T-cell (primary cell): ENCODE measurements at places on chromosomes 12 and 14.

DNA sequence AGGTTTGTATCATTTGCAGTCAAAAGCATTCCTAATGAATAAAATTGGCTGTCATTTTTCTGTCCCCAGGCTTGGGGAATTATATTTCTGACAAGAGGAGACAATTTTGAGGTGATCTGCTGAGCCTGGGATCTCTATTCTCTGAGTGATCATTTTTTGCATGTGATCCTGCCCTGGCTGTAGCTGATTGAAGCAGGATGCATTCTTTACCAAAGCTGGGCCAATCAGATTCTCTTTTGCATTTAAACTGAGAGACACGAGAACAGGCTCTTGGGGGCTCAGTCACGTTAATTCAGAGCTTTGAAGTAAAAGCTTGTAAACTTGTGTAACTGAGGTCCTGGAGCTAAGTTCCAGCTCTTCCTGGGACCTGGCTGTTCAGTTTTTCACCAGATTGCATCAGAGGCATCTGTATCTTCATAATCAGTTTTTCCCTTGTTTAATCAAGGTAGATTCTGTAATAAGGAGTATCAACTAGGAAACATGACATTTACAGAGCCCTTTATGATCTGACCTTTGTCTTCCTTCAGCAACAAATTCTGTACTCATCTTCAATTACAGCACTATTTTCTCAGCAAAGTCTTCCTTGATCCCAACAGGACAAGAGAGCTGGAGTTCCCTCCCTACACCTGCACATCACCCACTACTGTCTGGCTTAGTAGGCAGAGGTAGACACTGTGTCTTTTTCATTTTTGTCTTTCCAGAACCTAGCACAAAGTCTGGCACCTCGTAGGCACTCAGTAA, 35.0 kb upstream of the MANSC4 start:
- DNase-seq = no peak

GRCh38 chr12:78210894-78211302, 380.2 kb downstream of the NAV3 start:
- no peak for DNase-seq

DNA sequence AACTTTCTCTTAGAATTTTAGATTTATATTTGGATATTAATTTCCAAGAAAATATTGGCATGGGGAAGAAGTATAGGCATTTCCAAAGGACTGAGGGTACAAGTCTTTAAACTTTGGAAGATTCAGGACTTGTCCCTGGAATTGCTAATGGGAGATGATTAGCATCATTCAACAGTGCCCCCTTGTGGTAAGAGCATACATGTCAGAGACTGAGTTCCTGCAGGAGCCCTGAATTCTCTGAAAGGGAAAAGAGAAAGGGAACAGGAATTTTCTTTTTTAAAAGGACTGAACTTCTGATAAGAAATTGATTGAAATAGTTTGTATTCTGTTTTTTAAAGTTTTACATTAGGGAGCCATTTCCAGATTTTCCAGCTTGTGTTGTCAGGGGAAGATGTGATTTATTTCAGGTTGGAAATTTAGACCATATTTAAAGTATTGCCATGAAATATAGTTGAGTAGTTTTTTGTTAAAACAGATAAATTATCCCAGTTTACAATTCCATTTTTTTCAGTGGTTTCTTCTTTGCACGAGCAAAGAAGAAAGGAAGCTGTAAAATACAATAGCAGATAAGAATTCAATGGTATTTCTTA, 44.0 kb upstream of the REP15 start:
- no peak for DNase-seq

GRCh38 chr12:120847814-120848213, 56.3 kb downstream of the SPPL3 start:
- no peak for DNase-seq

GRCh38 chr14:96710060-96710666, 87.0 kb upstream of the VRK1 start:
- DNase-seq = no peak

GRCh38 chr12:121166356-121166755, 33.7 kb downstream of the P2RX7 start:
- no peak for DNase-seq

DNA sequence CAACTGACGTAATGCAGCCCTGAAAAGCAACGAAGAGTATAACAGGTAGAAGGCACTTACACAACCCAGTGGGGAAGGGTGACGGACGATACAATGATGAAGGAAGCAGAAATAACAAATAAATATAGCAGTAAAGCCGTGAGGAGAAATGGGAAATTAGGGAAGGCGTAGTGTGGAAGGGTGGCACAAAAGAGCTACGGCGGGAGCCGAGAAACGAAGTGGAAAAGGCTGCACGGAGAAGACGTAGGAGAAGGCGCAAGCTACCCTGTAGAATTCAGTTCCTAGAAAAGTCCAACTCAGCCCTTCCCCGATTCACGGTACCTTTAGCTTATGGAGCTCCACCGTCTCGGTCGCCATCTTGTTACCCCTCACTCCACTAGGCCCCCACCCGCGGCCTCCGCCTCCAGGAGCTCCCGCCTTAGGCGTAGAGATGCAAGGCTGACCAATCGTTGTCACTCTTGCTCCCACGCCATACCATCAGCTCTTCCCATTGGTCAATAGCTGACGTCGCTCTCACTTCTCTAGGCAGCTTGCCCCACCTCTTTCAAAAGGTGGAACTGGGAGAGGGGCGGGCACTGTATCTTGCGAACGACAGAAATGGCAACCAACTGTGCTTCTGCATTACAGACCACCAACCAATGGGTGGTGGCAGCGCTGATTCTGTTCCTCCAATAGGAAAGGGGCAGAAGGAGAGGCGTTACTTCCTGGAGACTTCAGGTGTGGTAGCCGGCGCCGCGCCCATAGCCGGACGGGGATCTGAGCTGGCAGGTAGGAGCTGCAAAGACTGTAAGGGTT, at the start of the genes ORMDL2 and SARNP:
Gene ORMDL2 (plus strand): TSS at position 697 of the 795 bp plus-strand sequence. CDS start 959 bp downstream, outside the sequence.
Gene SARNP (minus strand): TSS at position 380 of the 795 bp plus-strand sequence. CDS start 23 bp downstream, at position 357.
- peak; percentile 97 for DNase-seq

DNA sequence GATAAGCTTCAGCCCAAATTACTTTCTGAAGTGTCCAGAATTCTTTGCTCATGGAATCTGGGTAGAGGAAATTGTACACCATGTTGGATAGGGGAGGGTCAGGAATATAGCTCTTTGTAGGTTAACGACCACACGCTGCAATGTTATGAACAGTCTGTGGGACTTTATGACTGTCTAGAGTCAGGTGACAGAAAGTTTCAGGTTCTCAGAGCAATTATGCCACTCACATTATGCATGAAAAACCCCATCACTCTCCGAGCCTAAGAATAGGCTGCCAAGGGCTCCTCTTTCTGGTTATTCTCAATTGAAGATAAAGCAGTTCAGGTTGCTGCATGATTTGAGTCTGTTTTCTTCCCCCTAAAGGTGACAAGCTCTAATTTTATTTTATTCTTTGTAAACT, 430.9 kb downstream of the ATP23 start:
- DNase-seq = no peak

DNA sequence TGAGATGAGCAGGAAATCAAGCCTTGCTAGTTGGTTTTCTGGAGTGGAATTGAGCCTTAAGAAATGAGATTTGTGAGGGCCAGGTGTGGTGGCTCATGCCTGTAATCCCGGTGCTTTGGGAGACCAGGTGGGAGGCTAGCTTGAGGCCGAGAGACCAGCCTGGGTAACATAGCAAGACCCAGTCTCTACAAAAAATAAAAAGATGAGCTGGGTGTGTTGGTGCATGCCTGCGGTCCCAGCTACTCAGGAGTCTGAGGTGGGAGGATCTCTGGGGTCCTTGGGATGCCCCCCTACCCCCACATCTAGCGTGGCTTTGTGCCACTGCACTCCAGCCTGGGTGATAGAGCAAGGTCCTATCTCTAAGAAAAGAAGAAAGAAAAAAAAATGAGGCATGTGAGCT, 104.2 kb upstream of the RTL1 start:
- DNase-seq = no peak

DNA sequence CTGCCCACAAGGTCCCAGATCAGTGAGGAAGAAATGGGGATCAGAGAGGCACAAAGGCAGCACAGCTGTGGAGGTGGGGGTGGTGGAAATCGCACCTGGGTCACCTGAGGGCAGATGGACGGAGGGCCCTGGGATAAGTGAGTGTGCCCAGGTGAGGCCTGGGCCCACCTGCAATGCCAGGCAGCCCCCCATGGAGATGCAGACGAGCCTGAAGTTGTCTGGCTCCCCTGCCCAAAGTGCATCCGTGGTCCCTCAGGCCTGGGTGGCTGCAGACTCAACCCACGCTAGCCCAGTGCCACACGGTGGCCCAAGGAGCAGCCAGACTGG, 84.9 kb downstream of the NCOR2 start:
- no peak for DNase-seq

DNA sequence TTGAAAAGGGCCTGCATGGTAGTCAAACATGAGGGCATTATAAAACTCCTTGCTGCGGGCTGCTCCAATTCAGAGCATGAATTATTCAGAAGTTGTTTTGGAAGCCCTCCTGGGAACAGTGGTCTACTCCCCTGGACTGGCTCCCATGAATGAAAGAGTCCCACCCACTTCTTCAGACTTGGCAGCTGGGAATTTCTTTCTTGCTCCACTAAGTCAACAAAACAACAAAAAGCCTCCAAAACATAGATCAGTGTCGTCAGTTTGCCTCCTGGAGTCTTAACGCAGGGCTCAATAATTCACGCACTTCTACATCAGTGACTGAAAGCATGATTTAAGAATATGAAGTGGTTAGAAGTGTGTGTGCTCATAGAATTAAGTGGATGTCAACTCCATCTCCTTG, 37.9 kb downstream of the AKAP6 start:
- no peak for DNase-seq

DNA sequence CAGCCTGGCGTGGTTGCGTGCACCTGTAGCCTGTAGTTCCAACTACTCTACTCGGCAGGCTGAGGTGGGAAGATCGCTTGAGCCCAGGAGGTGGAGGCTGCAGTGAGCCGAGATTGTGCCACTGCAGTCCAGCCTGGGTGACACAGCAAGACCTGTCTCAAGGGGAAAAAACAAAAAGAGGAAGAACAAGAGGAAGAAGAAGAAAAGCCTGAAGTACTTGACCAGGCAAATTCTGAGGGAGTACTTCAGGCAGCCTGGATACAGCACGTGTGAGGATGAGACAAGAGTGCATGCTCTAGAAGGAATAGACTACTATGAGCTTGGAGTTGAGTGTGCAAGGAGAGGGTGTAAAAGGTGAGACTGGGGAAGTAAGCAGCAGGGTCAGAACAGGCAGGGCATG, 1.8 kb downstream of the GDF3 start:
- DNase-seq = no peak

DNA sequence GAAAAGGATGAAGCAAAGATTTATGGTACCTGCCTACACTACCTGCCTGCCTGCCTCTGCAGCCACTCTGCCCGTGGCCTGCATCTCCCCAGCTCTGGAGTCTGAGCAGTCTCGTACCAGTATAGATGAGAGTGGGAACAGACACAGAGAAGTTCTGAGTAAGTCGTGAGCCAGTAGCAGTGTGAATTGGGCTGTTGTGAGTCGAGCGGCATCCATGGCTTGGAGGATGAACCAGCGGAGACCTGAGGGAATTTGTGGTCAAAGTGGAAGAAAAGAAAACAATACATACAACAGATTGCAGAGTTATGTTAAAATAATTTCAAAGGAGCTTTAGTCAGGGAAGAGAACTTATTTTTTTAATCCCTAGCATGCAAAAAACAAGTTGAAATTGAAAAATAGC, 25.3 kb downstream of the C2CD5 start:
- DNase-seq = no peak

- no peak for DNase-seq
Observed at GRCh38 chr12:130162267-130162666, at the start of gene FZD10. Gene FZD10, plus strand, starts transcription at chr12:130162464. Its CDS starts 479 bp downstream, at chr12:130162943.

GRCh38 chr14:68460541-68460940, 332.3 kb downstream of the ZFP36L1 start:
- no peak for DNase-seq

DNA sequence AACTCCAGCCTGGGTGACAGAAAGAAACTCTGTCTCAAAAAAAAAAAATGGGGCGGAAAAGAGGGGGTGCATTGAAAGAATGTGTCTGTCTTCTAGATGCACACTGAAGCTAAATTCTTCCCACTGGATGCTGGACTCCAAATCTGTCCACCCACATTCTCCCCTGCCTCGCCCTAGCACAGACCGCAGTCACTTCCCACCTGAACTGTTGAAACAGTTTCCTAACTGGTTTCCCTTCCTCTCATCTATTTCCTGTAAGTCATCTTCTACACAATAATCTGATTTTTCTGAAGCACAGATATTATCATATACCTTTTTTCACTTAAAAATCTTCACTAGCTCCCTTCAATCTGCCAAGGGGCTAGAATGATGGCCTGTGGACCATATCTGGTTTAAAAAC, 1.5 kb upstream of the HCAR1 start:
- DNase-seq = no peak

- DNase-seq = no peak
Observed at GRCh38 chr14:70265422-70265821, 76.7 kb upstream of the SLC8A3 start.

DNA sequence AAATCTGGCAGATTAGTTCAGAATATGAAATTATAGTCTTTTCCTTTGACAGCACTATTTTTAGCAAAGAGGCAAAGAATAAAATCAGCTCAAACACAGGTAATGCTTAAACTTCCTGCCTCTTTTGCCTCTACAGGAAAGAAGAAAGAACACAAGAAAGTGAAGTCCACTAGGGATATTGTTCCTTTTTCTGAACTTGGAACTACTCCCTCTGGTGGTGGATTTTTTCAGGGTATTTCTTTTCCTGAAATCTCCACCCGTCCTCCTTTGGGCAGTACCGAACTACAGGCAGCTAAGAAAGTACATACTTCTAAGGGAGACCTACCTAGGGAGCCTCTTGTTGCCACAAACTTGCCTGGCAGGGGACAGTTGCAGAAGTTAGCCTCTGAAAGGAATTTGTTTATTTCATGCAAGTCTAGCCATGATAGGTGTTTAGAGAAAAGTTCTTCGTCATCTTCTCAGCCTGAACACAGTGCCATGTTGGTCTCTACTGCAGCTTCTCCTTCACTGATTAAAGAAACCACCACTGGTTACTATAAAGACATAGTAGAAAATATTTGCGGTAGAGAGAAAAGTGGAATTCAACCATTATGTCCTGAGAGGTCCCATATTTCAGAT, 17.4 kb downstream of the TMPO start:
- peak; percentile 9 for DNase-seq

DNA sequence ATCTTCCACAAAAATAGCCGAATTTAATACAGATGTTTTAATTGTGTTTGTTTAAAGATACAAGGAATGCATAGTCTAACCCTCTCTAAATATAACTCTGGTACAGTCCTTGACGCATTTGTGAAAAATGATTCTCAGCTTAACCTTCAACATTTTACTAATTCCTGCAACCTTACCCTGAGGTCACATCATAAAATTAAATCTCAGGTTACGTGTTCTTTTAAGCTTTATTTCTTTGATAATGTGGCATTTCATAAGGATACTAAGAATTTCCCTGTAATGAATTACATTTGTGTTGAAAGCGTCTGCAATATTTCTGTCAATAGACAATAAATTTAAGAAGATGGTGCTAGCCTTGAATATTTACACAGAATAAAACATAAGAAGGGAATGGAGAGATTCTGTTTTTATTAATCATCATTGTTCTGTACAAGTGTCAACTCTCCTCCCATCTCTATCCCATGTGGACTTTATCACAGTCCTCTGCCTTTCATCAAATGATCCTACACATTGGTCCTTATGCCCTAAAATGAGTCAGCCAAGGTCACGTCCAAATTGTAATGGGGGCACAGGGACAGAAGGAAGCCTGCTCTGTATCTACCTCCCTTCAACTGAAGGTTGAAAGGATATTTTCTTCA, 769.3 kb upstream of the FLRT2 start:
- no peak for DNase-seq

- DNase-seq = no peak
Observed at GRCh38 chr12:87280356-87280755, 748.8 kb downstream of the C12orf50 start.
